Astrocyte of the hippocampus (primary cell): ENCODE measurements at places on chromosomes 16 and 17.

GRCh38 chr17:7047566-7047965 lies 3.7 kb upstream of the SLC16A11 start:
- no peak for DNase-seq

GRCh38 chr17:27498615-27499309 lies 42.5 kb downstream of the KSR1 start:
- no peak for DNase-seq

DNA sequence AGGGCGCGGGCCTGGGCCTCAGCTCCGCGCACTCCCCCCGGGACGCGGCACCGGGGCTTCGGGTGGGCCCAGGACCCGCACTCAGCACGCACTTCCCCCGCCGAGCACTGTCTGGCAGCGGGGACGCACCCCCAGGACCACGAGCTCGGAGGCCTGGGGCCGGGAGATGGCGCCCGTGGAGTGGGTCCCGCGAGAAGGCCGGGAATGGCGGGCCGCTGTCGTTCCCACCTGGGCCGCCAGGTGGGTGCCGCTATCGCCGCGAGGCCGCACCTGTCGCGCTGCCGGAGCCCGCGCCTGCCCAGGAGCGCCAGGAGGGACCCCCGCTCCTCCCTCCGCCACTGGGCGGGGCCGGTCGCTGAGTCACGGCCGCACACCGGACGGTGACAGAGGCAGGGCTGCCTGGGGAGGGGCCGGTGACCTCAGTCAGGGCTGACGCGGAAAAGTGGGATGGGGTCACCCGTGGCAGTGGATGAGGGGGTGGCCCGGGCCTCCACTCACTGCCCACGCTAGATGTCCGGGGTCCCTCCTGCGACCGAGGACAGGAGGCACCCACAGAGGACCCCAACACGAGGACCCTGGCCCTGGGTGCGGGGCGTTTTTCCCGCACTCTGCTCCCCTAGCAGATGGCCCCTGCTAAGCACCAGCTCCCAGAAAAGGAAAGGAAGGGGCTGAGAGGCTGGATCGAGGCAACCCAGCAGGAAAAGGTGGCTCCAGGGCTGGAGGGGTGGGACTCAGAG lies 6.9 kb upstream of the ACTG1 start:
- peak; percentile 70 for DNase-seq

GRCh38 chr17:59668816-59669215 lies 38.4 kb downstream of the PTRH2 start:
- peak; percentile 92 for DNase-seq

GRCh38 chr16:4272114-4272956 lies 488 bp downstream of the TFAP4 start:
- DNase-seq = peak; percentile 56

DNA sequence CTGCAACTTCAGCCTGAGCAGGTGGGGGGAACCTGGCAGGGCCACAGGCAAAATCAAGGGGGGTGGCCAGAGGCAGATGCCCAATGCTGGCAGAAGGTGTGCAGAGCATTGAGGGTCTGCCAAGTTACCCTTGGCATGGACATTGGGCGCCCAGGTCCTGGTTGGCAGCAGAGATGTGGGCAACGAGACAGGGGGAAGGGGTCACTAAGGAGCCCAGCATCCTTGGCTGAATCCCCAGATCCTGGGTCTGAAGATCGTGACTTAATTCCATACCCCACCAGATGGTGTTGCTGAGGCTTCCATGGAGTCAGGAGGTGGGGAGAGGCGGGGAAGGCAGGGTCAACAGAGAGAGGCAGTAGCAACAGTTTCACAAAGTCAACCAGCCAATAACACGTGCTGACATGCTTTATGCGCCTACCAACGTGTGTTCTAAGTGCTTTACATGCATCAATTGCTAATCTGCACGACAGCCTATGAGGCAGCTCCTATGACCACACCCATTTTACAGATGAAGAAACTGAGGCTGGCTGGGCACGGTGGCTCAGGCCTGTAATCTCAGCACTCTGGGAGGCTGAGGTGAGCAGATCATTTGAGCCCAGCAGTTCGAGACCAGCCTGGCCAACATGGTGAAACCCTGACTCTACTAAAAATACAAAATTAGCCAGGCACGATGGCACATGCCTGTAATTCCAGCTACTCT lies 83.3 kb downstream of the GSG1L start:
- no peak for DNase-seq

DNA sequence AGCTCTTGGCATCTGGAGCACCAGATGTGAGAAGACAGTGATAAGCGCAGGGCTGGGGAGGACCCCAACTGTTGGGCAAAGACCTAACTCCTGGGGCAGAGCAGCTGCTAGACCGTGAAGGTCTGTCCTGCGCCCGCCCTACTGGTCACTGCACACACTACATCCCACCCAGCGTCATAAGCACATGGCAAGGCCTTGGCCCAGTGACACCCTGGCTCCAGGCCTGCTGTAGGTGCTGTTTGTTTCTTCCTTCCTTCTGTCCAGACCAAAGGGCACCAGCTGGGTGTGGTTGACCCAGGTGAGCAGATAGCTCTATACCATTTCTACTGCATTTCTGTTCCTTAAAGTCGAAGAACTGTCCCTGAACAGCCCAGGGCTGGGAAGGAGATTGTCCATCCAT lies 6.4 kb downstream of the TRPV3 start:
- no peak for DNase-seq

GRCh38 chr17:40124279-40125141 lies 2.7 kb downstream of the MSL1 start:
- DNase-seq = peak; percentile 50

- DNase-seq = no peak
These were observed 13.6 kb downstream of the CCDC92B start for GRCh38 chr17:2735896-2736295.

DNA sequence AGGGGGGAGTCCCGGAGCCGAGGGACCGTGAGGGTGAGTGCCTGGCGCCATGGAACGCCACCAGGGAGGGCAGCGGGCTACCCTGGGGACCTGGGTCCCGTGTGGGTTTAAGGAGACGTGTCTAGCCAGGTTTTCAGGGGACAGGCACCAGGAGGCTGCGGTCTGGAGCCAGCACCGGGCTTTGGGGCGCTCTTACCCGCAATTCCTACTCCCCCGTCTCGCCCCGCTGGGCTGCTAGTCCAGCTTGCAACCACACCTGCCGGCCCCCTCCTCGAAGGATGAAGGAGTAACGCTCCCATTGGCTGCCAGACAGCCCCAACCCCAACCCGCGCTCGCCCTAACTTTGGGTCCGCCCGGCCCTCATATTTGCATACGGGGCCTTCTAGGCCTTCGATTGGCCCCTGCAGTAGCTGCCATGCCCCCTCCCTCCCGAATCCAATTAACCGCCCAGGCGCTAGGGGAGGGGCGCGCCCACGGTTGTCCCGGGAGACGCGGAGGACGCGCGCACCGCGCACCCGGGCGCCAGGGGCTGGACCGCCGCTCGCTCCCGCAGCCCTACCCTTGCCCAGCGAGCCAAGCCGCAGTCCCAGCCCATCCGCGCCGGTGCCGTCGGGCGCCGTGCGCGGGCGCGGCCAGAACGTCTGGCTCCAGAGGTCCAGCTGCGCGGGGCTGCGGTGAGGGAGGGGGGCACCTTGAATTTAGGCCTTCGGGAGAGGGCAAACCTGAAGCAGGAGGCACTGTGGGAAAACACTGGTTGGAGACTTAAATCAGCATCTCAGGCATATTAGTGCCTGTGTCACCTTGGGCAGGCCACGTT lies at the start of gene TTLL6:
Gene TTLL6, minus strand, starts transcription at position 456 of the 817 bp plus-strand sequence. Its CDS starts 157 bp downstream, at position 299.
- peak; percentile 88 for DNase-seq

- no peak for DNase-seq
These were observed 2.0 kb upstream of the CCL2 start for GRCh38 chr17:34253139-34253525.

- no peak for DNase-seq
These were observed 24.8 kb downstream of the HS3ST3B1 start for GRCh38 chr17:14325618-14326167.

- DNase-seq = peak; percentile 29
These were observed 92.9 kb upstream of the SALL1 start for GRCh38 chr16:51243936-51244436.

DNA sequence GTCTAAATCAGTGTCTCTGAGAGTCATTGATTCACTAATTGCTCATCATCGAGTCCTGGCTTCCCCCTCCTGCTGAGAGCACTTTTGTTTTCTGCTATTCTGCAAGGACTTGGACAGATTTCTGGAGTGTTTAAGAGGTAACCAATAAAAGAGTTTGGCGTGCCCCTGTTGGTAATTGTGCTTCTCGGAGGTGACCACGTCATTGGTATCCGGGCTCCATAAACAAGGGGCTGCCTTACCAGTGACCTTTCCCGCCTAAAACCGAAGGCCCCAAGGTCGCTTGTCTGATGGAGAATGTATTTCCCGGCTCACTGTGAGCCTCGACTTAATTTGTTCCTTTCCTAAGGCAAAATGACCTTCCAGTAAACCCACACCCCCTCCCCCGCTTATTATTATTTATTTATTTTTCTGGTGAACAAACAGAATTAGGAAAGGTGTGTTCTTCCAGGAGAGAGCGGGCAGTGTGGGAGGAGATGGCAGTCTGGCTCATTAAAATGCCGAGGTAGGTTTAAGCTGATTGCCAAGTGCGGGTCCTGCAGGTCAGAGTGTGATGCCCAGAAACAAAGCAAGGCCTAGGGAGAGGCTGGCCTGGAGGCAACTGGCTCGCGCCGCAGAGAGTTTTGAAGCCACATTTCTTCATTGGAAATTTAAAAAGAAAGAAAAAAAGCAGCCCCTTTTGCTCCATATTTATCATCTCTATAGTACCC lies 30.2 kb downstream of the MSI2 start:
- DNase-seq = peak; percentile 63

- peak; percentile 39 for DNase-seq
These were observed 1.4 kb upstream of the VAMP2 start for GRCh38 chr17:8163978-8164814.

DNA sequence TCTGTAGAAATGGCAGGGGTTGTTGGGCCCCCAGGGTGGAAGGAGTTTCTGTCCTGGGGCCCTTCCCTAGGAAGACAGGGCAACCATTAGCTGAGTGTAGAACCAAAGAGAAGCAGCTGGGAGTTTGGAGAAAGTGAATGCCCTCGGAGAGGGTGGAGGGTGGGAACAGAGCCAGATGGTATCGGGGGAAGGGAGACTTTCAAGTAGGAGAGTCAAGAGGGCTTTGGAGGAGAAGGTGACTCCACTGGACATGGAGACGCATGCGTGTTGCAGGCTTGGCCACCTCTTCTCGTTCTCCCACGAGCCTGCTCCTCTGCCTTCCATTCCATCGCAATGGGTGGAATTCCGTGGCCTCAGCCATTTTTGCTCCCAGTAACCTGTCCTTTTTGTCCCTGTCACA lies 19.4 kb downstream of the SLC47A1 start:
- DNase-seq = no peak

DNA sequence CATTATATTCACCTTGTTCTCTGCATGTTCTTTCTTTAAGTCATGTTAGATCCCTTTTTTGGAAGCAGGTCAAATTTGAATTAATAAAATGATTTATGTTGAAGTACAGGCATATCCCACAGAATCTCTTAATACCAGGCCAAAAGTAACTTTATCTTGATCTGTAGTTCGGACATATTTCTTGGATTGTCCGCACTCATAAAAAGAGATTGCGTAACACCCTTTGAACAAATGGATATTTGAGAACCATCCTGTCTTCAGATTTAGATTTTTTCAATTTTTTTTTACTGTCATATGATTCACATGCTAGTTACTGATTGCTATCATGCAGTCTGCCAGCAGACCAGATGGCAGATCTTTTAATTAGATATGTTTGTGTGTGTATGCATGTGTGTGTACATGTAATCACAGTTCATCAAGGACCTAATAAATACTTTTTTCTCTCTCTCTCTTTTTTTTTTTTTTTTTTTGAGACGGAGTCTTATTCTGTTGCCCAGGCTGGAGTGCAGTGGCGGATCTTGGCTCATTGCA lies 352.6 kb downstream of the WWOX start:
- no peak for DNase-seq

DNA sequence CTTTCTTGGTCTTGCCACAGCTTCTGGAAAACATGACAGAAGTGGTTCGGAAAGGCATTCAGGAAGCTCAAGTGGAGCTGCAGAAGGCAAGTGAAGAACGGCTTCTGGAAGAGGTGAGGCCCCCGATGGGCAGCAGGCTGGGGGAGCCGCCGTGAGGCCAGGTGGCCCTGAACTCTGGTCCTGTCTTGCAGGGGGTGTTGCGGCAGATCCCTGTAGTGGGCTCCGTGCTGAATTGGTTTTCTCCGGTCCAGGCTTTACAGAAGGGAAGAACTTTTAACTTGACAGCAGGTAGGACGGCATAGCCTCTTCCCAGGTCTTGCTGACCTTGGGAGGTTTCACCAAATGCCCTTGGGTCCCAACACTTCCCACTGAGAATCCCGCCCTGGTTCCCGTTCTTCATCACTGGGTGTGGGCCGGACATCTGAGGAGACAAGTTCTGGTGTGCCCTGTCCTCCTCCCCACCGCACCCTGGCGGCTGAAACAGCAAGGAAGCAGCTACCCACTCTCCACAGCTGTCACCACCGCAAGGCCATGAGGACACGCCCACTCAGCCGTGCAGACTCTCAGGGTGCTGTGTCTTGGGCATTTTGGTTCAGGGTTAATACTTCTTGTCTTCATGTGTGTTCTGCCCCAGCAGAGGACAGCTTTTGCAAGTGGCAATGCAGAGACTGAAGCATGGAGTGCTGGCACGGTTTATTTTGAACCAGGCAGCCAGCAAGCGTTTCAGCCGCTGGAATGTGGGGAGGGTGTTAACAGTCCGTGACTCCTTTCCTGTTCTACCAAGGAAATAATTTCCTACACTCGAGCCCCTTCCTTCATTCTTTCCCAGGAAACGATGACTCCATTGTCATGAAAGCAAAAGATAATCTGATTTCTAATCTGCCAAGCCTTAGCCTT lies 21.4 kb downstream of the NTAN1 start:
- no peak for DNase-seq

DNA sequence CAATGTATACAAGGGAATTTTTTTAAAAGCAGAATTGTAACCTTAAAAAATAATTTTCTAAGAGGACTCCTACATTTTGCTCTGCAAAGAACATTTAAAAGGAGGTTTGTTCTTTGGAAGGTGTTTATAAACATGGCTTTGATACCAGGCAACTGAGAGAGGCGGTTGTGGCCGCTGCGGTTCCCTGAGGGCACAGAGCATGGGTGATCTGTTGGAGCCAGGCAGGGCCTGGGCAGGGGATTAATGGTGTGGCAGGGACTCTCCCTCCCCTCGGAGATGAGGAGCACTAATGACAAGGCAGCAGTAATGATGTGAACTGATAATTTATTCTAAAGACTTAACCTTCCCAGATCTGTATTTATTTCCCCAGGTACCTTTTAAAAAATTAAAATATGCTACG lies 65.4 kb downstream of the WWP2 start:
- no peak for DNase-seq

GRCh38 chr16:53949715-53950410 lies 245.9 kb downstream of the FTO start:
- DNase-seq = no peak

- peak; percentile 66 for DNase-seq
These were observed 5.8 kb downstream of the PIPOX start for GRCh38 chr17:29048440-29049368.

- DNase-seq = peak; percentile 76
These were observed 824 bp upstream of the MPP2 start for GRCh38 chr17:43907998-43908721.

GRCh38 chr17:17781591-17782496 lies 54.9 kb downstream of the SREBF1 start:
- DNase-seq = peak; percentile 81

DNA sequence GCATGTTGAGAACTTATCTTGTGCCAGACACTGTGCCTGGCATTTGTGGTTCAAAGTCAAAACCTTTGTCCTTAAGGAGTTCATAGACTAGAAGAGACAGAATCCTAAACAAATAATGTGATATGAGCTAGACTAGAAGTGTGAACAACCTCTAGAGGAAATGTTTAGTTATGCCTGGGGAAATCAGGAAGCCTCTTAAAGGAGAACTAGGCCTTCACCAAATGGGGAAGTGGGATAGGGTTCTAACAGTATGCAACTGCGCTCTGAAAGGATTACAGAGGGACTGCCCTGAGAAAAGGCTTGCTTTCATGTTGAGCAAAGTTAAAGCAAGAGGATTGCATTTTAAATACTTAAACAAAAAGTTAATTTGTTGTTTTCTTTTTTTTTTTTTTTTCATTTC lies 4.9 kb downstream of the RUNDC1 start:
- no peak for DNase-seq
